Left lung (tissue), 14 donors: ENCODE measurements at places on chromosomes 11 and 22. TPM values are rescaled to one million over a fixed set of nuclear protein-coding genes. Genes with fewer than 3 reads are reported as not detected.

DNA sequence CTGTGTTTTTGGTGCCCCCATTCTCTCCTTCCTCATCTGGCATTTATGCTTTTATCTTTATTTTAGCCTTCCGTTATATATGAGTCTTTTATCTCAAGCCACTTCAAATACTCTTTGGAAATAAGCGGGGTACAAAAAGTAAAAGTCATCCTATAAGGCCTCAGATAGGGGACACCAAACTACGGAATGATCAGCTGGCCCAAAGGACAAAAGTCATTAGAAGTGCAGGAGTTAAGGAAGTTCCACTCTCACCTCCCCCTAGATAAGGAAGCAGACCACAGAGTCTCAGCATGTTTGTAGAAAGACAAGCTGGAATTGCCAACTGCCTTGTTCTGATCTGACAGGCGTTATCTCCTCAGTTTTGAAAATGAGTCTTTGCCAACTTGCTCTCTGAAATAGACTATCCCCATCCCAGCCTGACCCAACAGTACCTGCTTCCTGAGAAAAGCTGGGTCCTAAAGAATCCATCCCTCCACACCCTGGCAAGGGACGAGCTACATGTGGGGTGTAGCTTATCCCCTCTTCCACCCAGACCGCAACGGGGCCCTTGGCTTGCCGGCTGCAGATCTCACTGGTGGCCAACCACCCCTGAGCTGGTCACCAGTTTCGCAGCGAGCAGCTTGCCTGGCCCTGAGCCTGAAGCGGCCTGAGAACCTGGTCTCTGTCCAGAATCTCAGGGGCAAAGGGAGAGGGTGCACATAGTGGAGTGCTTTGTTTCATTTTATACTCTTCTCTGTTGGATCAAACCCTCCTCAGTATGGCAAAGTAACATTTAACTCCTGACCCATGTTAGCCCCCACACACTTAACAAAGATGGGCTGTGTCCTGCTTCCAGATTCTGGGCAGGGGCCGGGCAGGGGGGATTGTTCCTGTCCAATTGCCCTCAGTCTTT is 13.8 kb downstream of the FADS2 start:
- no peak overlapping the region for H3K27ac ChIP-seq
- no peaks in the 10 kb centered on the region for H3K27me3 ChIP-seq
- H3K36me3 ChIP-seq = no peaks in the 10 kb centered on the region
- no peak for DNase-seq

DNA sequence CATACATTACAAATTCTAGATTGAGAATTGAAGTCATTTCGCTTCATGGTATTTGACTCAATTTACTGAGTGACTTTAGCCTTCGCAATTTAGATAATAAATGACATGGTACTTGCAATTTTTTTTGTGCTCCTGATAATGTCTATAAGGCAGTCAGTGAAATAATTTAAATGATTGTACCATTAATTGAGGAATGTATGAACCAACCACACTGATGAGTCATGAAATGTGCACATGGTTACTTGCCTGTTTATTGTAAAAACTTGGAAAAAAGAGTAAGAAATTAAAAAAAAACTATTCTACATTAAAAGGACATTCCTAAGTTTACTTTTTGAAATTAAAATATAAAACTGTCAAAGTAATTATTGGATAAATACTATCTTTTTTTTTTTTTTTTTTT is 43.3 kb downstream of the DNAJC24 start:
- H3K4me1 ChIP-seq = no peaks in the 10 kb centered on the region
- no peaks in the 10 kb centered on the region for H3K36me3 ChIP-seq
- H3K4me3 ChIP-seq = no peak overlapping the region
- H3K27ac ChIP-seq = no peak overlapping the region
- no peaks in the 10 kb centered on the region for H3K27me3 ChIP-seq
- no peak for DNase-seq

The SULT4A1 gene
- 1.6 TPM for polyA plus RNA-seq

- peak overlapping the region; percentile 83 for H3K27ac ChIP-seq
- no peaks in the 10 kb centered on the region for H3K27me3 ChIP-seq
- H3K4me3 ChIP-seq = peak overlapping the region; percentile 7
- peaks cover 11% of the 10 kb centered on the region for H3K4me1 ChIP-seq
Measured at GRCh38 chr11:74462009-74462408, 5.3 kb downstream of the KCNE3 start.

- no peaks in the 10 kb centered on the region for H3K36me3 ChIP-seq
- H3K4me1 ChIP-seq = peaks cover 20% of the 10 kb centered on the region
- H3K4me3 ChIP-seq = no peak overlapping the region
- no peak overlapping the region for H3K27ac ChIP-seq
Measured at GRCh38 chr11:34056672-34057071, 5.1 kb downstream of the CAPRIN1 start.
